Activated CD8-positive, alpha-beta memory T cell treated with anti-CD3 and anti-CD28 coated beads, Interleukin-2, amount 50 U/mL, for 4 hours (primary cell): ENCODE measurements at places on chromosomes 12 and 14.

DNA sequence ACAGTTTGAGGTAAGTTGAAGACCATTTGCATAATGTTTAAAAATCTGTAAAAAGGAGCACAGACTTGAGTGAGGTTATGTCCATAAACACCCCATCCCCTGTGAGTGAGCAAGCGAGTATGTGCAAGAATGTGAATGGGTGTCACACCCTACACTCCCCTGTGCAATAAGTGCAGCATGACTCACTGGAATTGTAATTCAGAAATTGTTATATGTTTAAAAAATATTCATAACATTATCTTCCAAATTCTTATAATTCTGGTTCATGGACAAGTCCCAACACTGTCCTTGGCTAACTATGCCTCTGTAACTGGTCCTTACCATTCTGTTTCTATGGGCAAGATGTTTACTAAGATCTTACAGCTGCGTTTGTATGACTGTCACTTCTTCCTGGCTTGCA lies 207.8 kb upstream of the FAR2 start:
- no peak for DNase-seq

- no peak for DNase-seq
Measured at GRCh38 chr14:85531141-85531586, 1.2 kb downstream of the FLRT2 start.

DNA sequence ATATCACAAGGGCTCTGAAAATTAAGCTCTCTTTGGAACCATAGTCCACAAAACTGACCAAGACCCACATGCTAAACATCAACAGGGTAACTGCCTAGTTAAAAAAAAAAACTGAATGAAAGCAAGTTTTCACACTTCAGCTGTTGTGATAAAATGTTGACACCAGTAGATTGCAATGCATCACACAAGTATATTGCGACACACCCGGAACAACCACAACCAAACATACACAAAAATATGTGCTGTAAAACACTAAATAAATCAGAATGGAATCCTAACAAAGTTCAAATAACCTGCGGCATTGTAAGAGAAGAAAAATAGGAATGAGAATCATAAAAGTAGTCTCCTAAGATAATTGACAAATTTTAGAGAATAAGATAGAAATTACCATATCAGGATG lies 710.3 kb downstream of the AACS start:
- DNase-seq, result no peak

DNA sequence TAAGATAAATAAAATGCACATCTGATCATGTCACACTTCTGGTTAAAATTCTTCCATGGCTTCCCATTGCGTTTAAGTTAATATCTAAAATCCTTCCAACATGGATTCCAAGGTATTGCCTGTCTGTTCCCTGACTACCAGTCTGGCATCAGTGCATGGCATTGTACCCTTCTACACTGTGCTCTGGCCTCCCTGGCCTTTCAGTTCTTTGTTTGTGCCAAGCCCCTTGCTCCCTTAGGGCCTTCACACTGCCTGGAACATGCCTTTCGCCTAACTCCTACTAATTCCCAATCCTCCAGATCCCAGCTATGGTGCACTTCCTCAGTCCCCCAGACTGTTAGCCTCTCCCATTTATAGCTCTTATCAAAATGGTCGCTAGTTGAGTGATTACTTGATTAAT lies 6.3 kb downstream of the CIPC start:
- no peak for DNase-seq

- no peak for DNase-seq
Measured at GRCh38 chr12:63318933-63319332, 167.9 kb upstream of the AVPR1A start.

DNA sequence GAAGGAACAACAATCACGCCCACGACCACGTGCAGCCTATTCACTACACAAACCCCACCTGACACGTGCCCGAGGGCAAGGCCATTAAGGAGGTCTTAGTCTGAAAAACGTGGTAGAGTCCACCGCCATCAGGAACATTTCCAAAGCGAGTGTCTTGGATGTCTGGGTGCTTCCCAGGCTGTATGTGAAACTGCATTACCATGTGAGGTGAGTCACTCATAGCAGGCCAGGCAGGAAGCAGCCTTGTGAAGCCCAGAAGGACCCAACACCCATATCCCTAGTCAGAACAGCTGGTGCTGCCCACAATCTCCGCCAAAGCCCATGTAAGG lies 3.3 kb upstream of the KRT79 start:
- DNase-seq, result no peak

GRCh38 chr12:39372929-39373328 lies 70.0 kb downstream of the KIF21A start:
- no peak for DNase-seq

- DNase-seq, result no peak
Measured at GRCh38 chr14:104939666-104940410, 15.2 kb downstream of the PLD4 start.

DNA sequence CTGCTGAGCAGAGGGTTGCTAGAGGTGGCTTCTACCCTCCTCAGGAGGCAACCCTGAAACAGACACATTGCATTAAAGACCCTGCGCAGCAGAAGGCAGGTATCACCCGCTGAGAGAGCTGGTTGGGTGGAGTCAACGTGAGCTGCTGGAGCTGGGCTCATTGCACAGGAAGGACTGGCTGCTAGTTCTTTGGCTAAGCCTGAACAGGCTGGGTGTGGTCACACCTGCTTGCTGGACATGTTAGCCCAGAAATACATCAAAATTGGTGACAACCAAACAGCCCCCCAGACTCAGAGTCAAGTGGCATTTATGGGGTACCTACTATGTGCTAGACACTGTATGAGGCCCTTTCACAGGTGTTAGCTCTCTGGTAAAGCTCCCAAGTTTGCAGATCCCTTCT lies 33.8 kb upstream of the IRF2BPL start:
- DNase-seq, result no peak

GRCh38 chr12:70556179-70556869 lies 80.9 kb downstream of the PTPRB start:
- no peak for DNase-seq

DNA sequence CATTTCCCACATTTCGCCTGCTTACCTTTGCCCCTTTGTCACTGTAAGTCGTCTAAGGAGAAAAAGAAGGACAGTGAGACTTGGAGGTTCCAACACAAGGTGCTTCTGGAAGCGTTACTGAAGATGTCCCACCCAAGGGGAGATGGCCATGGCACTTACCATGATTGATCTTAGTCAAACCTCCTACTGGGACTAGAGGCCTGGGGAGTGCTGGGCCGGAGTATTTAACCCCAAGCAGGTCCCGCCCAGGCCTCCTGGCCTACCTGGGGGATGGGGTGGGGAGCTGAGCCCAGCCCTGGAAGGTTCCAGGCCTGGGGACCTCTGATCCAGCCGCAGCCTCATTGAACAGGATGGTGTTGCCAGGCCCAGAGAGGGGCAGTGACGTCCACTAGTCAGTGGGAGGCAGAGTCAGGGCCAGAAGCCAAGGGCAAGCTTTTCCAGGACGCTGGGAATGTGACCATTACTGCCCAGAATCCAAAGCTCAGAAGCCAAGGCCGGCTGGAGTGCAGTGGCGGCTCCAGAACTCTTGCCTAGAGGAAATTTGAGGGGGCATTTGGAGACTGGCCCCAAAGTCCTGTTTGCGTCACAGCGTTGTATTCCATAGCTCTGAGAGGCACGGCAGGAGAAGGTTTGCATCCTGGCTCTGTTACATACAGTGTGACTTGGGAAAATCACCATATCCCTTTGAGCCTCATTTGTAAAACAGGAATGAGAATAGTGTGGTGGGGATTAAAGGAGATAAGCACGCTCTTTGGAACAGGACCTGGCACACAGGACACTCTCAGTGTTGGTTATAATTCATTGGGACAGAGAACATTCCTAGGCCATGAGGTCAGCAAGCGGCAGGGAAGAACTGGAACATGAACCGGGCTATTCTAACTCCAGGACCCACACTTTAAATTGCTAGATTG lies at the start of gene HPD:
TSS of gene HPD (minus strand) at position 198 of the 911 bp plus-strand sequence. CDS start at position 162, 36 bp downstream.
- no peak for DNase-seq
